ENCODE measurements at places on chromosomes 4 and X.

DNA sequence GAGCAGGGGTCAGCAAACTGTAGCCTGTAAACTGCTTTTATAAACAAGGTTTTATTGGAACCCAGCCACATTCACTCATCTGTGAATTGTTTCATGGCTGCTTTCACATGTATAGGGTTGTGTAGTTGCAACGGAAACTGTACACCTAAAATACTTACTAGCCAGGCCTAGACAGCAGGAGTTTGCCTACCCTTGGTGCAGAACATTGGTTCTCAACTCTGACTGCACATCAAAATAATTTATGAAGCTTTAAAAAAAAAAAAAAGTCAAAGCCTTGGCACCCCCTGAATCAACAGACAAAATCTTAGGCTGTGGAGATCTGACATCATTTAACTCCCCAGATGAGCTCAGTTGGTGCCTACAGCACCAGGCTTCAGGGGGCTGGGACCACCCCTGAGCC lies 27.8 kb downstream of the ADGRA3 start:
- DNase-seq: no peak

DNA sequence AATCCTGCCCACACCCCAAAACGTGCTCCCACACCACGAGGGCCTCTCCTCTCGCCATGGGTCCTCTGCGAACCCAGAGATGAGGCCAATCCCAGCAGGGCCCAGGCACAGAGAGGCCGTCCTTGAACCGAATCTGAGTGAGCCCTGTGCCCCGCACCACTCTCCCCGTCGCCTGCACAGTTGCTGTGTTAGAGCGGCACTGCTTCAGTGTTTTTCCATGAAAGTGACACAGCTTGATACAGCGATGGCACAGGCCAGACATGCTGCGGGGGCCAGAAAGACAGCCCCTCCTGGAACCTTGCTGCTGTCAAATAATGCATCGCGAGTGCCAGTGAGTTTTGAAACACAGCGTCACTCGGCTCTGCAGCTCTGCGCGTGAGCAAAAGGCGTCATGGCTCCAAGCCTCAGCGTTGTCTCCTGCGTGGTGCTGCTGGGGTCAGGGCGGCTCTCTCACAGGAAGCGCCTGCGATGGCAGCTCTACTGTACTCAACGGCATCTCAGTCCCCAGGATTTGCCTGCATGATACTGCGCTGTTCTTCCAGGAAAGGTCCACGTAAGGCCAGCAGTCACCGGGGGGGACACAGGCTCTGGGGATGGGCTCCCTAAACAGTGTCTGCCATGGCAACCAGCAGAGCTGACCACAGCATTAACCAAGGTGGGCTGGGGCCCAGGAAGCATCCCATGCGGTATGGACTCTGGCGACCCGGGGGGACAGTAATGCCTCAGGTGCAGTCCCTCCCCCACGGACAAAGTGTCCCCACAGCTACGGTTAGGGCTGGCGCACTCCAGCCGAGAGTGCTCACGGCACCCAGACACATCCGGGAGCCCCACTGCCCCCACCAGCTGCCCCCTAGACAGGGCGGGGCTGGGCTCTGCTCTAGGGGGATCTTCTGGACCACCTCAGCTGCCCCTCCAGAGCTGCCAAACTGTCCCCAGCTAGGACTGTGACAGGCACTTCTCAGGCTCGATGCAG lies 63.1 kb downstream of the ACOX3 start:
- no peak for DNase-seq

DNA sequence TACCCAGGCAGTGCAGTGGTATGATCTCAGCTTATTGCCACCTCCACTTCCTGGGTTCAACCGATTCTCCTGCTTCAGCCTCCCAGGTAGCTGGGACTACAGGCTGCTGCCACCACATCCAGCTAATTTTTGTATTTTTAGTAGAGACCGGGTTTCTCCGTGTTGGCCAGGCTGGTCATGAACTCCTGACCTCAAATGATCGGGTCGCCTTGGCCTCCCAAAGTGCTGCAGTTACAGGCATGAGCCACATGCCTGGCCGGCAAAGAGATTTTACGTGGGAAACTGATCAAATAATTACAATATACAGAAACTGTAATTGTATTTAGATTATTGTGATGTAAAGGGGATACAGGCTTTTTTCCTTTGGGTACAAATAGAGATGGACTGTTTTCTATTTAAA lies 33.7 kb downstream of the RBPJ start:
- DNase-seq: no peak

GRCh38 chrX:9885150-9885549 lies 82.0 kb upstream of the CLDN34 start:
- no peak for DNase-seq

DNA sequence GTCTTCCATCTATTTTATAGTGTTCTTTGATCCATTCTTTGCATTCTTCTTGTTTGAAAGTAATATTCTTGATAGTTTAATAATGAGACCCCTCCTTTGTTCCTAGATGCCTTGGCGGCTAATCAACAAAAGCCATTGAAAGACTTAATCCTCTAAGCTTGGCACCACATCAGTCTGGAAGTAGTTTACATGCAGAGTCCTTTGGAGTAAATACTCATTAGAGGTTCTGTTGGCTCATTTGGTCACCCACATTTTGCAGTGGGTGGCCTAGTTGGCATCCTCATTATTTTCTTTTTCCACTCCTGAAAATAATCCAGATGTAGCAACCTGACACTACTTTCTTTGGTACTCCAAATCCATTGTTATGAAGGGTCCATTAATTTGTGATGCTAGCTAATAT lies 64.5 kb downstream of the DKK2 start:
- no peak for DNase-seq

DNA sequence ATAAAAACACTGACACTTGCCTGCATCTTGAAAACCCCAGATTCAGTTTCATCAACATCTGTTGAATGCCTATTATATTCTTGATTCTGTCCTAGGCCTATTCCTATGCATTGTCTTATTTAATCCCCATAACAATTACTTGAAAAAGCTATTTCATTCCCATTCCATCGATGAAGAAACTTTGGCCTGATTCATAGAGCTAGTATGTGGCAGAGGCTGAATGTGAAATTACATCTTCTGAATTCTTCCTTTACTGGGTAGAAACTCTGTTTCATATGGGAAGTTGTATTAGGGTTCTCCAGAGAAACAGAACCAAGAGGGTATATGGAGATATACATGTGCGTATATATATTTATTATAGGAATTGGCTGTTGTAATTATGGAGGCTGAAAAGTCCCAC lies 35.0 kb upstream of the SLC4A4 start:
- DNase-seq: no peak

DNA sequence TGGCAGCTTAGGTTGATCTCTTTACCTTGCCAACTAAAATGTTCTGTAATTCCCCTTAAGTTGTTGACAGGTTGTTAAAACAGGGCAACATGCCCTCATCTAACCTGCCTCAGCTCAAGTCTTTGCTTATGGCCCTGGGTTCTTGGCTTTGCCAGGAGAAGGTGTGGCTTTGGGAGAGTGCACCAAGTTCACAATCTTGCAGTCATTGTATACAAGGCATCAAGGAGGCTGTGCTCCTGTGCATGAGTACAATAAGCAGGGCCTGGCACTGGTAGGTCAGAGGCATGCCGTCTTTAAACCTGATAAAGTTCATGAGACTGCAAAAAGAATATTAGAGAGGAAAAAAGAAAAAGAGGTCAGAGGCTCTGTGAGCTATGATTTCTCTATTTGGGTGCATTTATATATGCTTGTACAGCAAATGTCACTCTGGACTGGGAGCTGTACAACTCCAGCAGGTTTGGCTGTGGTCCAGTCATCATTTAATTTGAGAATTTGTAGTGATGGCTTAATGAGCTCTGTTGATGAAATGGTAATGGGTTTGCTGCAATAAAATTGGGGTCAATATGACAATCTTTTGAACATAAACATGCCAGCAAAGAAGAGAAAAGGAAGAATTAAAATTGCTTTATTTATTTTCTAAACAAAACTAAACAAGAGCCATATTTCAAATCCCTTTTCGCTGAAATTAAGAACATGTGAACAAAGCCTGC lies 30.3 kb downstream of the AREG start:
- DNase-seq: no peak

GRCh38 chr4:104064646-104065577 lies 345.1 kb upstream of the TACR3 start:
- no peak for DNase-seq

DNA sequence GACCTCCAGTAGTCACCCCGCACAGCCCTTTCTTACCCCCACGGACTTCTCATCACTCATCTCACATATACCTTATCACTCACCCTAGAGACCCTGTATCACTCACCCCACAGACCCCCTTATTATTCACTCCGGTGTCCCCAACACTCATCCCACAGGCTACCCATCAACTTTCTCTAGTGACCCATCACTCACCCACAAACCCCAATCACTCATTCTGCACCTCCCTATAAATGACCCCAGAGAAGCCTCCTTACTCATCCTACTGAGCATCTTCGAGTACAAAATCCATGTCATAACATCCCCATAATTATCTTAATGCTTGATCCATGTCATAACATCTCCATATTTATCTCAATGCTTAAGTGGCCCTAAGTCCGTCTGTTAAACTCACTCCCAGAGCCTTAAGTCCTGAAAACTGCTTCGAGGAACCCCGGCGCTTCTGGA lies 934 bp downstream of the ZNF41 start:
- DNase-seq: no peak

- DNase-seq: no peak
Observed at GRCh38 chr4:28179126-28179525, 1318.5 kb downstream of the STIM2 start.

GRCh38 chrX:125203737-125204578 lies 115.7 kb upstream of the TEX13C start:
- DNase-seq: no peak

DNA sequence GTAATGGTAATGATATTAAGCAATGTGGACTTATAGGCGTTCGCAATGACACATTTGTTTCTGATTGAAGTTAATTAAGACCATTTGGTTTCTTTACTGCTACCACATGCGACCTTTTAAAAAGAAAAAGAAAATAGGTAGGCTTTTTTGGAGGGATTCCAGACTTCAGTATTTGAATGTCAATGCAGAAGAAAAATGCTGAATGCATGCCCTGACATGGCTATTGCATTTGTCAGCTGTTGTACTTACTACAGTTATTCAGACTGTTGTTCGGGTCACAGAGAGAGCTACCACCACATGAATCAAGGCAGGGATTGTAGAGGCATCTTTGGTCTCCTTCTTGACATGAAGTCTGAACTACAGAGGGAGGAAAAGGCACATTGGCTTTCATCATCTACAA lies 163.7 kb downstream of the CORIN start:
- DNase-seq: no peak

DNA sequence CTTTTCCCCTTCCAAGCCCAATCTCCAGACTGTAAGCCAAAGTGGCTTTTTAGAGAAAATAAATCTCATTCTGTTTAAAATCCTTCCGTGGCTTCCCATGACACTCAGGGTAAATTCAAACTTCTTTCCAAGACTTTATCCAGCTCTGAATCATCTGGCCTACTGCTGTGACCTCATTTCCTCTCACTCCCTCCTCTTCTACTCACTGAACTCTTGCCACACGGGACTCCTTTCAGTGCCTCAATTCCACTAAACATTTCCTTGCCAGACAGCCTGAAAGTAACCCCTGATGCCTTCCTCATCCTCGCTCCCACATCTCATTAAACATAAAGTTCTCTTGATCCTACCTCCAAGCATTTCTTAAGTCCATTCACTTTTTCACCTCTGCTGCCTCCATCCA lies 27.8 kb upstream of the RNF128 start:
- DNase-seq: no peak

DNA sequence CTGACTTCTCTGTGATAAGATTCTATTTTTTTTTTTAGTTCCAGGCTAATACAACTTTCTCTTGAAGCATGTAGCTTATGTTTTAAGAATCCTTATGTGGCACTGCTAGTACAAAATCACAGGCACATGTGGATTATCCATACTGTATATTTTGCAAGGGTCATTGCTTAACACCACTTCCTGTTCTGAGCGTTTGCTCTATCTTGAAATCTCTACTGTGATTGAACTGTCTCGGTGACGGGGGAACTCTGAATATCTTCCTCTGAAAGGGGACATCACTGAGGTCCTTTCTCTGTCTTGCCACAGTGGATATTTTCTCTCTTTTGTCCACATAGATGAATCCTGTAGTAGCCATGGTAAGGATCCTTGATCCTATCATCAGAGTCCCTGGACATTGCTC lies 2.1 kb upstream of the WFS1 start:
- no peak for DNase-seq

DNA sequence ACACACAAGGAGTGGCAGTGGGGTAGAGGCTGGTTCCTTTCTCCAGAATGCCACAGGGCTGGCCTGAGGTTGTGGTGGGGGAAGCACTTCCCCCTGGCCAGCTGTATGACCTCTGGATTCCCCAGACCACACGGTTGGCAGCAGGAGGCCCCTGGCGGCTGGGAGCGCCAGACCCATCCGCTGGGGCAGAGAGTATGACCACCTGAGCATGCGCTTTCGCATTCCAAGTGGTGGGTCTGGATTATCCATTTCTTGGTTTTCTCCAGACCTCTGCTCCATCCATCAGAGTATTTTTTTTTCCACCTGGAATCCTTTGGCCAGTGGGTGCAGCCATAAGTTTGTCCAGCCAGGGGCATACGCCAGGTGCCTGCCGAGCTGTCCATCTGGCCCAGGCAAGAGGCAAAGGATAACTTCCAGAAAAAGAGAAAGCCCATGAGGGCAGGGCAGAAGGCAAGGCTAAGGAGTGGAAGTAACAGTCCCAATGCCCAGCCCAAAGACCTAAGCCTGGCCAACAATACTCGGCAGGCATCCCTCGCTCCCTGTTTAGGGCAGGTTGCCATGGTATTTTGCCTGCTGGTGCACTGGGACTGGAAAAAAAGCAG lies 39.3 kb downstream of the NHSL2 start:
- DNase-seq: no peak

DNA sequence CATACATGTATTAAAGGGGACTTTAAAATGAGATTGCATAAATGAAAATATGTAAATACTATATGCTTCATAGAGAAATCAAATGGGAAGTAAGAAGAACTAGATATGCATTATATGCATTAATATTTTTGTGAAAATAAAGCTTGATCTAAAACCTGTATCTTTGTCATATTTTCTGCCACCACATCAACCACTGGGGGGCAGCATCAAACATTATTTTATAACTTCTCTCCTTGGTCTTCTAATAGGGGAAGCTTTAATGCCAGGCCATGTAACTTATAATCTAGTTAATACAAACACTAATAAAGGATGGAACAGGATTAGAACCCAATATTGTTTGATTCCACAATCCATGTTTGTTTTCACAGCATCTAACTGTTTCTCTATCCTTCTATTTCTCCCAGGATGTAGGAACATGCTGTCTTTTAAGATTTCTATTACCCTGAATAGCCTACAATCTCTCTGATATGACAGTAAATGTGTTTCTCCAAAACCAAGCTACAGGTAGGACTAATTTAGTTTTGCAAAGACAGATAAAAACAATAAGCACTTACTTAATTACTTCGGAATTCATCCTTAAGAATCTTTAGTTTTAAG lies 10.0 kb downstream of the QRFPR start:
- no peak for DNase-seq

- DNase-seq: no peak
Observed at GRCh38 chrX:70998411-70999027, 67.6 kb upstream of the SLC7A3 start.

Measured in HS-5 (cell line).